Lower lobe of right lung (tissue), 2 donors: ENCODE measurements at places on chromosomes 6 and 20. TPM values are rescaled to one million over a fixed set of nuclear protein-coding genes. Genes with fewer than 3 reads are reported as not detected.

- H3K36me3 ChIP-seq, result peaks cover 35% of the 10 kb centered on the region
- H3K4me1 ChIP-seq, result peaks cover 35% of the 10 kb centered on the region
- H3K27me3 ChIP-seq, result no peaks in the 10 kb centered on the region
- no peak for DNase-seq
- peak overlapping the region; percentile 33 for H3K27ac ChIP-seq
These were observed 104.8 kb upstream of the TRAF3IP2 start for GRCh38 chr6:111710439-111710838.

TXLNB gene
- total RNA-seq, result 1.1 TPM

FUCA2 gene
- 53.1 TPM for total RNA-seq

NKAIN4 gene
- not detected for total RNA-seq

DNA sequence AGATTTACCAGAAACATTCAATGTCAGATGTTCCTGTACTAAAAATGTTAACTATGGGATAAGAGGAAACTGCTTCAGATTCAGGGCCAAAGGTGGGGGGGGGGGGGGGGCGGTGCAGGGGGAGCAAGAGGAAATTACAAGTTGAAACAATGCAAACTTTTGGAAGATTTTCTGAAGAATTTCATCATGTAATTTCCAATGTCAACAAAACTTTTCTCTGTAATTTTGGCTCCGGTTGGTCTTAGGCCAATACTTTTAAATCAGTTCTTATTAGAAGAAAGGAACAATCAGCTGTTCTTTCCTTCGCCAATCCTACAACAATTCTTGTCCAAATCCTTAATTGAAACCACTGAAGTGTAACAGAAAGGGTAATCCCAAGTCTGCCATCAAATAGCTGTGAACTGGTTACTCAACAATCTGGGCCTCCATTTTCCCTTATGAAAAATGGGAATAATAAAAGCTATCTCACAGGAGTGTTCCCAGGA is 13.1 kb downstream of the UQCC1 start:
- H3K4me3 ChIP-seq, result no peak overlapping the region
- peaks cover 4% of the 10 kb centered on the region for H3K36me3 ChIP-seq
- peak overlapping the region; percentile 34 for H3K27ac ChIP-seq
- H3K4me1 ChIP-seq, result peaks cover 16% of the 10 kb centered on the region
- no peaks in the 10 kb centered on the region for H3K27me3 ChIP-seq
- no peak for DNase-seq

CASS4 gene
- total RNA-seq, result 23.9 TPM

- no peak overlapping the region for H3K27ac ChIP-seq
- H3K27me3 ChIP-seq, result no peaks in the 10 kb centered on the region
- H3K4me1 ChIP-seq, result peaks cover 4% of the 10 kb centered on the region
- no peak overlapping the region for H3K4me3 ChIP-seq
These were observed 291.0 kb downstream of the ZFAND3 start for GRCh38 chr6:38110481-38110971.

GRCh38 chr6:36967301-36967700 is 12.8 kb downstream of the PI16 start:
- H3K36me3 ChIP-seq, result peaks cover 57% of the 10 kb centered on the region
- no peak for DNase-seq
- no peak overlapping the region for H3K4me3 ChIP-seq
- H3K27ac ChIP-seq, result peak overlapping the region; percentile 13
- no peaks in the 10 kb centered on the region for H3K27me3 ChIP-seq
- peaks cover 17% of the 10 kb centered on the region for H3K4me1 ChIP-seq

GRCh38 chr6:57201718-57202117 is 20.4 kb downstream of the RAB23 start:
- H3K4me1 ChIP-seq, result peaks cover 3% of the 10 kb centered on the region
- DNase-seq, result no peak
- no peaks in the 10 kb centered on the region for H3K27me3 ChIP-seq

DNA sequence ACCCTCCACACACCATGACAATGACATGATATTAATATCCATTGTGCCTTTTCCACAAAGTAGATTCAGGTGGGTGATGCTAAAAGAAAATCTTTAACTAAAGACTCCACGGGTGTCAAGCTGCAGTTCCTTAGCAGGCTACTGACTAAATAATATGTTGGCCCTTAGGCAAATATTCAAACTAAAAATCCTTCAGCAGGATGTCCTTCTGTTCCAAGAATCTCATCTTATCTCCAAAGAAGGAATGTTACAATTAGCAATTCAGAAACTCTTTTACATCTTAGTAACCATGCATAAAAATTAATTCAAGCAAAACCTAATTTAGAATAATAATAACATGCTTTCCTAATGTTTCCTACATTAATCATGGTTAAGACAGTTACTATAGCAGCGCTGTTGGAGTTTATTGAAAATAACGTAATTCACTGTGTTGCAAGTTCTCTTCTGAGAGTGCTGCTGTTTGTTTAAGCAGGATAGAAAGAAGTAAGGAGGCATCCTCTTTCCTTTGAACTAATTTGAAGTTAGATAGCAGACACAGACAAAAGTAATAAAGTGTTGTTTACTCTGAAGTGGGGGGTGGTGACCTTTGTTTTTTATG is 414.8 kb upstream of the CDH4 start:
- H3K36me3 ChIP-seq, result no peaks in the 10 kb centered on the region
- no peak overlapping the region for H3K4me3 ChIP-seq
- H3K27ac ChIP-seq, result no peak overlapping the region

- H3K4me1 ChIP-seq, result no peaks in the 10 kb centered on the region
- no peaks in the 10 kb centered on the region for H3K27me3 ChIP-seq
These were observed 56.9 kb upstream of the TIAM2 start for GRCh38 chr6:154938221-154938580.

DNA sequence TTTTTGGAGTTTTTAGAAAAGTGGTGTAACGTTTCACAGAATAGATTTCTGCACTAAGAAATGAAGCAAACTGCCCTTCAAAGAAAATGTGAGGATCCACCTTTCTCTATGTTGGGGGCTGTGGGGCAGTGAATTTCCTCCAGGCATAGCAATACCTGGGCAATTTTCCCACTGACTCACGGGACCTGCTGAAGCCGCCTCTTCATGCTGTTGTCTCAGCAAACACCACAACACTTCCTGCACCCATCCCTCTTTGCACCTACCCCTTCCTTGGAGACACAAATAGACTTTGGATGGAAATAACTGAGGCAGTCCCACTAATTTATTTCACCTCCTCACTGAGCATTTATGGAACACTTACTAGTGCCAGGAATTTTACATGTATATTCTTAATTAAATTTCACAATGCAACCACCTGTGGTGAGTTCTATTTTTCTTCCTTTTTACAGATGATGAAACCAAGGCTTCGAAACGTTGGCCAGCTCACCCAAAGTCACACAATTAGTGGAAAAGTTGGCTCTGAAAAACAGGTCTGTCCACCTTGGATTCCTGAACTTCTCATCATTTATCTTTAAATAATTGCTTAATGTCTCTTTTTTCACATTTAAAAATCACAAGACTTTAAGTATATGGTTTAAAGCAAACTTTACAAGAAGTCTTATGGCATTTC is 17.2 kb upstream of the ADGRF1 start:
- H3K4me3 ChIP-seq, result no peak overlapping the region
- no peak for DNase-seq
- H3K36me3 ChIP-seq, result no peaks in the 10 kb centered on the region

GRCh38 chr6:169499848-169500247 is 202.0 kb downstream of the WDR27 start:
- no peaks in the 10 kb centered on the region for H3K27me3 ChIP-seq
- no peaks in the 10 kb centered on the region for H3K36me3 ChIP-seq
- no peaks in the 10 kb centered on the region for H3K4me1 ChIP-seq

OSER1 gene
- total RNA-seq, result 32.9 TPM

CCN6 gene
- not detected for total RNA-seq

- H3K36me3 ChIP-seq, result no peaks in the 10 kb centered on the region
- no peak for DNase-seq
- H3K4me3 ChIP-seq, result no peak overlapping the region
- H3K27me3 ChIP-seq, result no peaks in the 10 kb centered on the region
- H3K4me1 ChIP-seq, result no peaks in the 10 kb centered on the region
These were observed 142.5 kb upstream of the SPACA1 start for GRCh38 chr6:87905101-87905641.

FOXS1 gene
- total RNA-seq, result 1.1 TPM

- H3K27ac ChIP-seq, result no peak overlapping the region
- H3K4me1 ChIP-seq, result no peaks in the 10 kb centered on the region
- H3K36me3 ChIP-seq, result no peaks in the 10 kb centered on the region
- H3K27me3 ChIP-seq, result no peaks in the 10 kb centered on the region
These were observed 160.7 kb downstream of the UST start for GRCh38 chr6:148907573-148907972.

DNA sequence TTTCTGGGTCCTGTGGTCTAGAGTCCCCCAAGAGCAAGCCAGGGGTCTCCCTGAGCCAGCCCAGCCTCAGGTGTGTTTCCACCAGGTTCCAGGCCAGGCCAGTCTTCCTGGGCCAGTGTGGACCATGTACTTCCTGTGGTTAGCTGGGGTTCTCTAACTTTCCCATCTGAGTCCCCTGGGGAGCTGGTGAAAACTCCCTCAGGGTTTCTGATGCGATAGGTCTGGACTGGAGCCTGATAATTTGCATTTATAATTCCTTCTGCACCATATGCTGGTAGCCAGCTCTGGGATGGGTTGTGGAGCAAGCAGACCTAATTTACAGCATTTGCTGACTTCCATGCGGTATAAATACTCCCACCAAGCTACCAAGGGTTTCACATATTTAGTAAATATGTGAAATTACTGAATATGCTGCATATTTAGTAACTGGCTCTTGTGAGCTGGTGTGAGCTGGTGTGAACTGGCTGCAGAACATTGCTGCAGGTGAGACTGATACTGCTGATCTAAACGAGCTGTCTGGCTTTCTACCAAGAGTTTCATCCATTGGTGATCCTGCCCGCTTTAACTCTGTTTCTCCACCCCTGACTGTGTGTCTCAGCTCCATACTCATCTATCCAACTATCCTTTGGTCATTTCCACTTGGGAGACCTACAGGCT is 62.6 kb downstream of the RIN2 start:
- no peak for DNase-seq
- no peaks in the 10 kb centered on the region for H3K36me3 ChIP-seq
- no peaks in the 10 kb centered on the region for H3K27me3 ChIP-seq
- H3K27ac ChIP-seq, result no peak overlapping the region
- peaks cover 11% of the 10 kb centered on the region for H3K4me1 ChIP-seq

DNA sequence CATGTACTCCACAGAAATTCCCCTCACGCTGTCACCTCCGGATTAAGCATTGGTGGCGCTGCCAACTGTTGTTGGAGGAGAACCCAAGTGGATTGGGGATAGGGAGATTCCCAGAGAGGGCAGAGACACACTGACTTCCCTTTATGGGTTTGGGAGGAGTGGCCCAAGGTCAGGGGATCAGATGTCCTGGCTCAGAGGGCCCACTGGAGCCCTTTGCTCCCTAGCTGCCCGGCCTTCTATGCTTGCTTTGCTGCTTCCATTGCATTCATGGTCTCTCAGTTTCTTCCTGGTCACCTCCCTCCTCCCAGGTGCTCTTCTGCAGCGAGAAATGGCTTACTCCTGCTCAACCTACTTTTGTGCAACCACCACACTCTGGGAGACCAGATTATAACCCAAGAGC is 14.3 kb downstream of the CUL9 start:
- no peak overlapping the region for H3K27ac ChIP-seq
- no peaks in the 10 kb centered on the region for H3K27me3 ChIP-seq
- H3K4me1 ChIP-seq, result no peaks in the 10 kb centered on the region
- H3K4me3 ChIP-seq, result no peak overlapping the region

RFX6 gene
- not detected for total RNA-seq

DNA sequence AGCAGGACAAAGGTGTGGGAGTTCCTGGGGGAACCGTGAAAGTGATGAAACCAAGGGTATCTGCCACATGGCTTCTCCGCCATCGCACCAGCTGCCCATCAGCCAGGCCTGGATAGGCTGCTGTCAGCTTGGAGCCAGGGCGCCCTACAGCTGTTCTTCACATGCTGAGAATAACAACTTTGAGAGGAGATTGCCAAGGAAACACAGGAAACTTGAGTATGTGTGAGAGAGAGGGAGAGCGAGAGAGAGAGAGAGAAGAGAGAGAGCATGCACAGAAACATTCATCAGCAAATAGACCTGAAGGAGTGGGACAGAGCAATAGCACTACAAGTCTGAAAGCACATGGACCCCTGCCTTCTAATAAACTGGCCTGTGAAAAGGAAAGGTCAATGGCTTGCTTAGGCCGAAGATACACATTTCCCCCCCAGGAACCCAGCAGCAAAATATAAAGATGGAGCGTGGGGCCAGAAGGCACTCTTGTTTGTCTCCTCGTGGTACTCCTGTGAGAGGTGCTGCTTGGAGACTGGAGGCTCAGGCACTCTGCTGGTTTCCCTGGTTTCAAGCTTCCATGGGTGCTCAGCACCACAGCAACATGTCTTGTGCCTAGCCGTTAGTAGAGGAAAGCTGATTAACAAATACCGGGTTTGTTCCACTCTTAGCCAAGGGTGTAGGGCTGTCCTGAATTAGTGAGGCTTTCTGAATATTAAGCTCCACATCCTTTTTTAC is 53.0 kb downstream of the SNAP25 start:
- no peaks in the 10 kb centered on the region for H3K27me3 ChIP-seq
- H3K4me3 ChIP-seq, result no peak overlapping the region
- H3K36me3 ChIP-seq, result no peaks in the 10 kb centered on the region
- H3K27ac ChIP-seq, result no peak overlapping the region

SLC22A2 gene
- not detected for total RNA-seq
